Heart left ventricle (tissue), 16 donors: ENCODE measurements at places on chromosomes 2 and 18.

- no peak for DNase-seq
Measured at GRCh38 chr2:200171731-200172482, 134.6 kb upstream of the SPATS2L start.

DNA sequence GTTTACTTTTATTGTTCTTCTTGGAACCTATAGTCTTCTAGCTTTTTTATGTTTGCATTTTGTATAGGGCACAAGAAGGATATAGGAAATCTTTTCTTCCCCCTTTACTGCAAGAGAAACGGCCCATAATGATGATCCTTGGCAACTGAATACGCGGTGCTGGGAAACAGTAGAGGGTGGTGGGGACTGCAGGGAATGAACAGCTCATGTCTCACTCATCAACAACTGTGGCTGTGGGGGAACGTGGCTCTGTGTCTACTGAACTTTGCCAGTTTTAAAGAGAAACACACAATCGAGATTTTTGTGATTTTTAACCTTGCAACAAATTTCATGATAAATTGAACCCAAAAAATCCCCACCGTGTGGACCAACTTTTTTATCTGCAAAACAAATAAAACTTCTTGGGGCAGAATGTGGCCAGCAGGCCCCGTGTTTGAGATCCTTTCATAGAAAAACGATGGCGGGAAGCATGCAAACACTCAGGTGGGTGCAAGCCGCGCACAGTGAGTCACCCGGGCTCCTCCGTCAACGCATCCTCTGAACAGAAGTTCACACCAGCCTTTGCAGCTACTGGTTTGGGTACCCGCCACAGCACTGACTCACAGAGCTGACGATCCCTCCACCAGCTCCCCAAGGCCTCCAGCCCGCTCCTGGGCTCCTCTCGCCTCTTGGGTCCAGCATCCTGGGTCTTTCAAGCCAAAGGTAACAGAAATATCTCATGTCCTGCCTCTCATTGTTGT, 149.3 kb downstream of the COL6A3 start:
- DNase-seq = no peak

DNA sequence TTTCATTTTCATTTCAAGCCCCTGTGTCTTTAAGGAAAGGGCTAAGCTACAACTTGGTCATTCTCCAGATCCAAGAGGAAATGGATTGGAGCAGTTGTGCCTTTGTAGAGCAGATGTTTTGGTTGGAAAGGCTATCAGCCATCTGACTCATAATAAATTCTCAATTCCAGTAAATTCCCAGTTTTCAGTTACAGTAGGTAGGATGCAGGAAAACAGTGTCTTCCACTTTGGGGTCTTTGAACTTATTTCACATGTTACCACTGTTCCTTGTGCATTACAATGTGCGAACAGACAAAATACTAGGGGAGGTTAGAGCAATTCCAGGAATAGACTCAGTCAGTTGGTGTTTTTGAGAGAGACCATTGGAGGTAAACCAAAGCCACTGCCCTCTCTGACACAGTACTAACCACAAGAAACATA, 211.9 kb downstream of the BABAM2 start:
- no peak for DNase-seq

- no peak for DNase-seq
Measured at GRCh38 chr2:76998704-76999103, 523.5 kb downstream of the LRRTM4 start.

GRCh38 chr2:204365811-204366210, 179.5 kb upstream of the PARD3B start:
- DNase-seq = no peak

DNA sequence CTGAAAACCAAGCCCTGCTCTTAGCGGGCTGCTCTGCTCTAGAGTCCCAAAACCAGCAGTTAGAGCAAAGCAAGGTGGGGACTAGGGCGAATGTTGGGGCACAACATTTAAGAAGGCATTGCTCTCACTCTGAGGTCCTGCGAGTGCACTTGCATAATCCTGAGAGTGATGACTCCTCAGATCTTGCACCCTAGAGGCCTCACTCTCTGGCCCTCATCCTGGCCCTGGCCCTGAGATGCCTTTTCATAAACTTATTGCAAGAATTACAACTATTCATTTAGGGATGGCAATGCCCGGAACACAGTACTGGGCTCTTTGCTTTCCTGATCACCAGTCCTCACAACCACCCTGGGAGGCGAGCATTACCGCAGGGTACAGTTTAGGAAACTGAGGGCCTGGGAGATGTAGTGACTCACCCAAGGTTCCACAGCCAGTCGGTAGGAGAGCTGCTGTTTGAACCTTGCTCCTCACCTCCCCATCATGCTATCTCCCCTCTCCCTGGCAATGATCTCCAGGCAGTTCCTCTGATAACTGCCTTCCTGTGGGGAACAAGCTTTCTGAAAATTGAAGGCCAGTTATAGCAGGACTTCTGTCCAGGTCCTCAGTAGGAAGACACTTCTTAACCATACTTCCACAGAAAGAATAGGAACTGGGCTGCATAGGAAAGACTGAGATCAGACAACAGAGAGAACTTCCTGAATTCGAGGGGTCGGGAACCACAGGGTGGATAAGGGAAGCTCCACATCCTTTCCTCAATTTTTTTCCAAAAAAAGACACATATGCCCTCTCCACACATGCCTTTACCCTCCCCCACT, 91.3 kb downstream of the TNS1 start:
- peak; percentile 44 for DNase-seq

GRCh38 chr18:49170925-49171505, 220.2 kb upstream of the SMAD7 start:
- DNase-seq = no peak

- no peak for DNase-seq
Measured at GRCh38 chr18:79368681-79369080, 27.0 kb upstream of the NFATC1 start.

- no peak for DNase-seq
Measured at GRCh38 chr2:113716291-113716690, 40.2 kb downstream of the SLC35F5 start.

DNA sequence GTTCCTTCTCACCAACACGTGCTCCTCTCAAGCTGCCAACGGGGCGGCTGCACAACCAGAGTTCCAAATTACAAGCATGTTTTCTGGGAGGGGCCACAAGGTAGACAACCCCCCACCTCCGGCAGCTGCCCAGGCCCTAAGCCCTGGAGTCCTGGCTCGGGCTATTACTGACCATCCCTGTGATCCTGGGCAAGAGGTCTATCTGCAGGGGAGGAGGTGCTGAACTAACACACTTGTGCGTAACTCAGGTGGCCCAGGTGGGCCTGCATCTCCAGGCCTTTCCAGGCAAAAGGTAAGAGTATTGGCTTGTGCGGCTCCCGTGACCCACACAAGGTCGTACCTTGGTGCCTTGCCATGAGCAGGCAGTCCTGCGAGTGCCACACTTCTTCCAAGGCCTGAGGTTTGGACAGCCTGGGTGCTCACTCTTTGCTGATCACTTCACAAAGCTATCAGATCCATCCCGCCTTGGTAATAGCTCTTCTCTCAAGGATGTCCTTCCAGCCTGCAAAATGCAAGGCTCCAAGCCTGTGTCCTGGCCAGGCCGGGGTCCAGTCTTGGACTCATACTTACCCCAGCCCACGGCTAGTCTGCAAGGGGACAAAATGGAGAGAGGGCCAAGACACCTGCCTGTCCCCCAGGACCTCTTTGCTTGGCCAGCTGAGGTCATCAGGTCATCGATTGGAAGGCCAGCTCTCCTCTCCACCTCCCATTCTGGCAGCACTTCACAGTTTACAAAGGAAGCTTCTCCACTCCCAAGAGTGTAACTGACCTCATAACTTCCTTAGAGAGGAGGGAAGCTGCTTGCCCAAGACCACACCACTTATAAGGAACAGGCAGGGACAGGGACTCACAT, 33.9 kb downstream of the ADRA2B start:
- peak; percentile 21 for DNase-seq

GRCh38 chr18:76493213-76494161, 1.6 kb downstream of the ZNF516 start:
- DNase-seq = no peak
